H4 (cell line): ENCODE measurements at places on chromosomes 11 and 22.

GRCh38 chr11:47514825-47515647, 37.9 kb downstream of the CELF1 start:
- DNase-seq: peak; percentile 26

DNA sequence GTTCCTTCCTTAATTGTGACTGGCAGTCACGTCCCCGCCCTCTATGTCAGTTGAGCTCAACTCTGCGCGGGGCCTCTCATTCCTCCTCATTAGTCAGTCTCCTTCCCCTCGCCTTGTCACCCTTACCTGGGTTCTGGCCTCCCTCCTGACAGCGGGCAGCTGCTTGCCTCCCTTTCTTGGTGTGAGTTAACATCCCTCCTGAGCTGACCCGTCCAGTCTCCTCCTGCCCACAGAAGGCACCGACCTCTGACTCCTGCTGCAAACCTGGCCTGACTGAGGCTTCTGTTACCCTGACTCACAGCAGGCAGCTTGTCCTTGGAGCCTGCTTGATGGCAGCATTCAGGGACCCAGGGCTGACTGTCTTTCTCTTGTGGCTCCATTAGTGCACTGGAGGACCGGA, 45.2 kb downstream of the GRIK4 start:
- DNase-seq: no peak

DNA sequence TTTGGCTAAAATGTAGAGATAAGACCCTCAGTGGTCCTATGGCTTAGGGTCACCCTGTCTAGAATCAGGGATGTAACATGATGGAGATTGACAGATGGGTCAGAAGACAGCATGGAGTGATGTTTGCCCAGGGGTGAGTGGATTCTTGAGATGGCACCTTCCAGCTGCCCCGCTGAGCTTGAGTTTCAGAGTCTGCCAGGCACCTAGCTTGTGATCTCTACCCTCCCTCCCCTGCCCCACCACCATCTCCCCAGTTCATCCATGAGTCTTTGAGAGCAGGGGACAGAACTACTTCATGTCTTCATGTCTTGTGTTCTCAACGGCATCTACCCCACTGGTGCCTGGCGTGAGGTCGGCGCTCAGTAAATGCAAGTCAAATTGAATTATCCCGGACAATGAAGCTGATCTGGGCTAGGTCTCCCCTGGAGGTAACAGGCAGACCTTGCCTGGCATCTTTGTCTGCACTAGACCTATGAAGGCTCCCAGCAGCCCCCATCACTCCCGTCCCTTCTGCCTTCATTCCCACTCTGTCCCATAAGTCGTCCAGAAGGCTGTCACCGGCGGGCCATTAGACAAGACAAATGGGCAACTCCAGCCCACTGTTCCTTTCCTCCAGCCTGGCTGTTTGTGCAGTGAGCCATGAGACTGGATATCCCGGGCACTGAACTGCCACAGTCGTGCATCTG, 239.2 kb upstream of the TBCEL start:
- DNase-seq: no peak

DNA sequence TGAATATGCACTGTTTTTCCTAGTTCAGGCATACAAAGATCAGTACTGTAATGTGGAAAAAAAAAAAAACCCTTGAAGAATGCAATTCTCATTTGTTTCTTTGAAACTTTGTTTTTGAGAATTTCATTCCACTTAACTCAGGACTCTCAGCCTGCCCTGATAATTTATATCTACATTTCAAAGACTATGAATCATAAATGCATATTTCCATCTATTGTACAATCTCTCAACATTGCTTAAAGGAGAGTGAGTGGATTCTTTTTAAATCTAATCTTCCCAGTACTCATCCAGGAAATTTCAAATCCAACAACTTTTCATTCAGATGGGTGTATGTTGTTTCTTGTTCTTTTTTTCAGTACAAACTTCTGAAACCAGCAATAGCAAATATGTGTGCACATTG, 322.2 kb upstream of the DDI1 start:
- DNase-seq: no peak

- no peak for DNase-seq
Measured at GRCh38 chr22:37258753-37259401, 14.8 kb upstream of the RAC2 start.
